Muscle of arm (tissue), 14 donors: ENCODE measurements at places on chromosomes 7 and 10. TPM values are rescaled to one million over a fixed set of nuclear protein-coding genes. Genes with fewer than 3 reads are reported as not detected.

Gene TEX36
- not detected for polyA plus RNA-seq

Gene ANK3
- 164 TPM for polyA plus RNA-seq

Gene ENKUR
- polyA plus RNA-seq: 0.41 TPM

Gene AKR1C8
- polyA plus RNA-seq: not detected

Gene LIPJ
- polyA plus RNA-seq: 0.05 TPM

Gene HYAL4
- polyA plus RNA-seq: not detected

Gene PNLIPRP2
- polyA plus RNA-seq: 0.22 TPM

Gene MET
- 14.2 TPM for polyA plus RNA-seq

Gene HGF
- 9.0 TPM for polyA plus RNA-seq

Gene IFIT2
- 8.1 TPM for polyA plus RNA-seq

Gene WASHC2A
- 32.3 TPM for polyA plus RNA-seq

Gene TRPV6
- polyA plus RNA-seq: 0.44 TPM

Gene ANKRD22
- polyA plus RNA-seq: not detected

Gene ZNF438
- 17.9 TPM for polyA plus RNA-seq

Gene C10orf71
- polyA plus RNA-seq: 22.5 TPM

Gene CLCN1
- 0.50 TPM for polyA plus RNA-seq

Gene ATP6V0E2
- polyA plus RNA-seq: 7.1 TPM
